ENCODE measurements at places on chromosomes 11 and 22.

GRCh38 chr11:95531116-95531515, 258.5 kb downstream of the FAM76B start:
- DNase-seq: no peak

DNA sequence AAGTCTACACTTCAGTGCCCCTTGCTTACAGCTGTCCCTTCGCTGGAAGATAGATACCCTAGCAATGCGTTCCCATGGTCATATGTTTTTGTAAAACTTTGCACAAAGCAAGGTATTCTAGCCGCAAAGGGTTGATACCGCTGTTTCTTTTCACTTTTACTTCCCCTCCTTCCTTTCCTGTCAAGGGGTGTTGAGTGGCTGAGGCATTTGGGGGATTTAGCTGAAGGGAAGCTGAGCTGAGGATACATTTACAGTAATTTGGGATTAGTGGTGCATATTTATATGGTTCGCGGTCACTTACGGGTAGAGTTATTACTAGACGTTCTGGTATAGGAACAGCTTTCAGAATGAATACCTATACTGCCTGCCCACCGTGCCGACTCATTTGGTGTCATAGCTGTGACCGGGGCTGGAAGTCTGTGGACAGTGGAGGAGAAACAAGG, 86.9 kb upstream of the WNT11 start:
- no peak for DNase-seq

- no peak for DNase-seq
Measured at GRCh38 chr11:77697865-77698264, 60.3 kb upstream of the CLNS1A start.

- no peak for DNase-seq
Measured at GRCh38 chr22:40251106-40251505, 73.4 kb downstream of the TNRC6B start.

- no peak for DNase-seq
Measured at GRCh38 chr11:120142441-120143100, 4.7 kb upstream of the TRIM29 start.

All from stimulated activated CD8-positive, alpha-beta memory T cell treated with anti-CD3 and anti-CD28 coated beads, Interleukin-2, amount 100 ng/mL, for 1 hour (primary cell).